ENCODE measurements at places on chromosomes 3 and 15.

DNA sequence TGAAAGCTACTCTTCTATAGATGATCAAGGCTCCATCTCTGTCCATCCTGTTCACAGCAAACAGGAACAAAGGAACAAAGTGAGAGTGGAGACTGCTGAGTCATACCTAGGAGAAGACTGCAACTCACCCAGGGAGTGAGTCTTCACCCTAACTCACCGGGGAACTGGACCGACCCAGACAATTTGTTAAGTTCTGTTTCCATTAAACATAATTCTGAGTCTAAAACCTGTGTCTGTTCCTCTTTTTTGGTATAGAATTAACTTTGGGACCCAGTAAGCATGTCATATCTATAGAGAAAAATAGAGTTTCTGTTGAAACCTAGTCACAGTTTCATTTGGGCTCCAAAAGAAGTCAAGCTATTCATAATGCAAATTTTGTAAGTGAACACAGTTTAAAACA lies 21.6 kb downstream of the CCDC80 start:
- no peak for DNase-seq

GRCh38 chr15:88115486-88116152 lies 140.9 kb downstream of the NTRK3 start:
- DNase-seq, result no peak

GRCh38 chr3:131402391-131403039 lies 20.9 kb downstream of the NUDT16 start:
- DNase-seq, result no peak

GRCh38 chr3:133294253-133294652 lies 105.6 kb upstream of the BFSP2 start:
- no peak for DNase-seq

DNA sequence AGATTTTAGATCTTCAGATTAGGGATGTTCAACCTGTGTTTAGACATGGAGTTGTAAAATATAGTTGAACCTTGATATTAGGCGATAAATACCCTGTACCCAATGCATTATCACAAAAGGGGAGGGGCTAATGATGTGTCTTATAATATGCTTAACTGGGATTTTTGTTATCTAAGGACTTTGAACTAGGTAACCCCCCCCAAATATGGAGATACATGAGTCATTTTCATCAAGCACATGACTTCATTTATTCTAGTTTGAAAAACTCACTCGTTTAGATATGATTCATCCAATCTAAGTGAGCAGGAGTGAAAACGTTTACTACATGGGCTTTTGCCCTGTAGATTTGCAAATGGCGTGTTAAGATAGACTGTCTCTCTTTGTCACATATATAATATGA lies 212.4 kb downstream of the IL5RA start:
- DNase-seq, result no peak

DNA sequence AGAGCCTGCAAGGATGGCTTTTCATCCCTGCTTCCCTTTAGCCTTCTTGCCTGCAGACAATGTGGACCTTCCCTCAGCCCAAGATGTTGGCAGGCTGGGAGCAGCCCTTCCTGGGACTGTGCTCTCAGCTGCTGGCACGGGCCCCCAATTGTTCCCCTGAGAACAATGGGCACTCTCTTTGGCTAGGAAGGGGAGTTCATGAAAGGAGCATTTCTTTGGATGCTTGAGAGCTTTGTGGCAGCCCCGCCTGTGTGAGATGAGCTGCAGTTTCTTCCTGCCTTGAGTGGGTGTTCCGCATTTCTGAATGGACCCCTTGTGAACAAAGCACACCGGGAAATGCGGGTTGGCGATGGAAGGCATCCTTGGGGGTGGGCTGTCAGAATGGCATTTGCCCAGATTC lies 35.0 kb upstream of the BSN start:
- DNase-seq, result no peak

DNA sequence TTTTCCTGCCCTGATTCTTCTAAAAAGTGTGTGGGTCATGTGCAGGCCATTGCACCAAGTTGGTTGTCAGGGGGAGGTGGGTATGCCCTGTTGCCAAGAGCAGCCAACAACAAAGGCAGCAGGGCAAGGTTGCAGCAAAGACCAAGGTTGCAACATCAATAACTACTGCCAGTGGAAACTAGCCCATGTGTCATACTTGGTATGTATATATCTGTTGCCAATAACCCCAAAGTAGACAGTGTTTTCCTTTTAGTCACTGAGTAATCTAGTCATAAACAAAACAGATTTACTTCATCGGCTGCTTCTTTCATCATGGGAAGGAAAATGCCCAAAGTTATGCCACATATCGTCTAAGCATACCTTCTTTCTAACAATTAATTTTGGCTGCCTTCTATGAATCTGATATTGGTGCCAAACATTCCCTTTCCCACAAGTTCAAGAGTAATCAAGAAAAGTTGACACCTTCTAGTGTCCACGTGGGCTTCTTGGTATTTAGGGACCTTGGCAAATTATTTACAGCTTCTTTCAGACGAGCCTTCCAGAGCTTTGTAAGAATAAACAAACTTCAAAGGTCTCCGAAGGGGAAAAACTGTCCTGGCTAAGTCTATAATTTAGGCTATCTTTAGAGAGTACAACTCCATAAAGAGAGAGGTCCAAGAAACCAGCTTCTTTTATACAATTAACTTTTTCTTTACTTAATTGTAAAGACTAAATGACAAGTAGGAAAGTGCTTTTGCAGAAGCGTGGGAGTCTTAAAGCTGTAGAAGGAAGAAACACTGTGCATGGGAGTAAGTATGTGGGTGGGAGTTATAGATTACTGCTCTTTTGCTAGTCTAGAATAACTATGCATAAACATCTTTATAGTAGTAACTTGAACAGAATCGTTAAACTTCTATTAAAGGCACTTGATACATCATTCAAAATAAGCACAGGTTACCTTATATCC lies 10.0 kb upstream of the MBNL1 start:
- DNase-seq, result peak; percentile 34

- no peak for DNase-seq
These were observed 7.6 kb downstream of the CPN2 start for GRCh38 chr3:194343561-194343893.

GRCh38 chr3:166864473-166865467 lies 515.3 kb downstream of the ZBBX start:
- no peak for DNase-seq

DNA sequence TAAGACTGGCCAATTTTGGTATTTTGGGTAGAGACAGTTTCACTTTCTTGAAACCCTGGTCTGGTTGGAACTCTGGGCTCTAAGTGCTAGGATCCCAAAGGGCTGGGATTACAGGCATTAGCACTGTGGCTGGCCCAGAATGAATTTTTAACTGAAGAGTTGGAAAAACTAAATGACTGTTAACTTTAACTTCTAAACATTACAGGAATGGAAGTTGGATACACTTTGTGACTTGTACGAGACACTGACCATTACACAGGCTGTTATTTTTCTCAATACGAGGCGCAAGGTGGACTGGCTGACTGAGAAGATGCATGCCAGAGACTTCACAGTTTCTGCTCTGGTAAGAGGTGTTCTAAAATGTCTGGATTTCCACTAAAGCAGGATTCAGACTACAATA lies 3.5 kb downstream of the EIF4A2 start:
- no peak for DNase-seq

DNA sequence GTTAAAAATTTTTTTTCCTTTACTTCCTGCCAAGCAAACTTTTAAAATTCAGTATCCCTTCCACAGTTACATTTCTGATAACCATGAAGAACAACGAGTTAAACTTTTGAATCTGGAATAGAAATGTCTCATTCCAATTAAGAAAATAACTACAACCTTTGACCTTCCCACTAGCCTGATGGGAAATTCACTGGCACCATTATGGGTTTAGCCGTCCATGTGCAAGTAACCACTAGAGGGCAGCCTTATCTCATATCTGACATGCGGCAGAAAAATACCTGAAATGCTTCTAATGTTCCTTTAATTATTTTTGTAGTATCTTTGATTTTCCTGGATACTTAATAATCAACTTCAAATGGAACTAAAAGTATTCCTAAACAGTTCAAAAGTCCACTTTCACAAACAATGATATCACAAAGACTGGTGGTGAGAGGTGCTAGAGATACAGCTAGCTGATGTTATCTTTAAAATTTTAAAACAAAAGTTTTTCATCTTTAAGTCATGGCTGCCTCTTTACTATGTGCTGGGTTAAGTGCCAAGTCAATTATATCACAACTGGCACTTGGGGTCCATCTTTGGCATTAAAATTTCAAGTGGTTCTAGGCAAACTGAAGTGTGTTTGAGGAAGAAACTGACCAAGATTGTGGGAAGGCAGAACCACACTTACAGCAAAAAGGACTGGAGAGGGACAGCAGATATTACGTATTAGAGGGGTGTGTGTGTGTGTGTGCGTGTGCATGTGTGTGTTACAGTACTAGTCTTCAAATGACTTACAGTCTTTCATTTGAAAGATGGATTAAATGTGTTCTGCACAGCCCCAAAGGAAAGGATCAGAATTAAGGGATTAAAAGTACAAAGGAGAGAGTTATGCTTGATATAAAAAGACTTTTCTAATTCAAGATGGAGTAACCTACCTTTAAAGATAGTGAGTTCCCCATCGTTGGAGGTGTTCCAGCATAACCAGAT lies 107.1 kb upstream of the ICE2 start:
- DNase-seq, result no peak

DNA sequence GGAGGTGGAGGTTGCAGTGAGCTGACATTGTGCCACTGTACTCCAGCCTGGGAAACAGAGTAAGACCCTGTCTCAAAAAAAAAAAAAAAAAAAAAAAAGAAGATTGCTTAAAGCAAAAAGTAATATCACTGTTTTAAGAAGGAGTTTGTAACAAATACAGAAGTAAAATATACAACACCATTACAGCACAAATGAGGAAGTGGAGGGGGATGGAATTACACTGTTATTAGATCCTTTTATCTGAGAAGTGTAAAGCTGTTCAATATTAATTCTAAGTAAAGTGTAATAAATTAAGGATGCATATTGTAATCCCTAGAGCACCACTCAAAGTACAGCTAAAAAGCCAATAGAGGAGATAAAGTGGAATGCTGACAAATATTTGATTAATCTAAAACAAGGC lies 47.0 kb upstream of the SNRPA1 start:
- DNase-seq, result no peak

DNA sequence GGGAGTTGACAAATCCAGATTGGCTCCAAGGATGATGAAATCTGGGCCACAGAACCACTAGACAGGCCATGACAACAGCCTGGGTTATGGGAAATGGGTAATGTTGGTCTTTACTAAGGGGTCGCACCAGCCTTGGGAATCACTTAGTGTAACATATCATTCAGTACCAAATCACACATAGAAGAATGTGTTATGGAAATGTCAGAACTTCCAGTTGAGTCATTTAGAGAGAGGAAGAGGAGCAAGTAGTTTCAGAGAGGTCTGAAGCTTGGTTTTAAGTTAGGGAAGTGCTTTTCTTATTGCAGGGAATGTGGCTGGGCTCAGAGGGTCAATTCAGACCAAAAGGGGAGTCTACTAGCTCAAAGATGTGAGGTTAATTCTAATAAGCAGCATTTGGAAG lies 241.6 kb upstream of the ZPLD1 start:
- DNase-seq, result no peak

GRCh38 chr3:141431411-141432378 lies 55.1 kb upstream of the RASA2 start:
- no peak for DNase-seq

DNA sequence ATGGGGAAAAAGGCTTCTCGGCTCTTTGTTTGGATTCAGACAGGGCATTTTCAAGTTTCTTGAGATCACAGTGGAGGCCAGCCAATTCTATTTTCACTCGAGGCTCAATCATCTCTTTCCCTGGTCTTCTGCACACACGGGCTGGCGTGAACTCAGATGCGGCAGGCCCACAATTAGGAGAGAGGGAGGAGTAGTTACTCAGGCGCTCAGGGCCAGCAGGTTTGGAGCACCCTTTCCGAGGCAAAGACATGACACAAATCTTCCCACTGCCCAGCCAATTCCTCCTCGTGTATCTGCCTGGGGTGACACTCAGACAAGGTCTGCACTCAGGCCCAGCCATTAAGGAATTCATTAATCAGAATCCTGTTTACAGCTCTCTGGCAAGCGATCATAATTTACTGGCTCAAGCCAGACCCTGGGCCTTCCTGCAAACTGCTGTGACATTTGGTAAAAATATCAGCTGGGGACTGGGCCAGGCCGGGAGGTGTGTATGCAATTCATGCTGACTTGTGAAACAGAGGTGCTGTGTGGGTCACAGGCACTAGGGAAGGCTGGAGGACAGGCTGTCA lies 68.1 kb upstream of the TLE3 start:
- no peak for DNase-seq

DNA sequence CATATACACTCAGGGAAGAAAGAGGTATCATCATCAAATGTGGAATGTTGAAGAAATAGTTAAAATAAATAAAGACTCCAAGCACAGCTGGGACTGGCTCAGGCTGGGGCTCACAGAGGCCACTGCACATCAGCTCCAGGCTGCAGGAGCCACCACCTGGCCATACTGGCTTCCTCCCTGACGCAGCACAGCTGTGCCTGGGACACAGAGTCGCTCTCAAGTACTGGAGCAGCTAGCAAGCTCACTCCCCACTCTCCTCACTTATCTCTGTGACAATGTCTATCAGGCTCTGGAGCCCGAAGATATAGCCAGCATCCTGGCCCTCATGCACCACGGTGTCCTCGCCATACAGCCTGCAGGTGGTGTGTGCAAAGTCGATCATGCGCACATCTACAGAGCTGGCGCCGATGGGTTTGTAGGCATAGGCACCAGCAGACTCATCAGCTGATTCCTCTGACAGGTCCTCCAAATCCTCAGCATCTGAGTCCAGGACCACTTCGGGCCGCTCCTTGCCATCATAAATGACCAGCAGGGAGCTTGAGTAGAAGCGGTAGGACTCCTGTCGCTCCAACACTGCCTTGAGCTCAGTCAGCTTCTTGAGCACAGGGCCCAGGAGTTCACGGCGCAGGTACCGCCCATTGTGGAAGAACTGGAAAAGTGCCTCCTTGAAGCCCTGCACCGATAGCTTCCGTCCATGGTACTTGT lies 2.5 kb upstream of the NCKIPSD start:
- no peak for DNase-seq

DNA sequence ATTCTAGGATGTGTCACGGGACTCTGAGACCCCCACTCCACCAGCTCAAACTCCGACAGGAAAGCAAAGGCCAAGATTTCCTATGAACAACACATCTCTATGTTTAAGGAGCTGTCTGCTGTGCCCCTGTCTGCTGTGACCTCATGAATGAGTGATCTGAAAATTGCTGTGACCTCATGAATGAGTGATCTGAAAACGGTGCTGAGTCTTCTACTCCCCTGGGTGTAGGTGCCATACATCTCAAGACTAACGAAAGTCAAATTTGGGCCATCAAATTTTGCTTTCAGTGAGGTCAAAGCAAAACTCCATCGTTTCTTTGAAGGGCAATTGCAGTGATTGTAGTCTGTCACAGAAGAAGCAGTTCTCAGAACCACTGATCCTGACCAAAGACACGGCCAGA lies 24.4 kb downstream of the IL5RA start:
- DNase-seq, result no peak

- no peak for DNase-seq
These were observed 17.4 kb upstream of the ADPGK start for GRCh38 chr15:72800833-72801481.

GRCh38 chr15:100559330-100559729 lies 30.6 kb upstream of the CERS3 start:
- no peak for DNase-seq

DNA sequence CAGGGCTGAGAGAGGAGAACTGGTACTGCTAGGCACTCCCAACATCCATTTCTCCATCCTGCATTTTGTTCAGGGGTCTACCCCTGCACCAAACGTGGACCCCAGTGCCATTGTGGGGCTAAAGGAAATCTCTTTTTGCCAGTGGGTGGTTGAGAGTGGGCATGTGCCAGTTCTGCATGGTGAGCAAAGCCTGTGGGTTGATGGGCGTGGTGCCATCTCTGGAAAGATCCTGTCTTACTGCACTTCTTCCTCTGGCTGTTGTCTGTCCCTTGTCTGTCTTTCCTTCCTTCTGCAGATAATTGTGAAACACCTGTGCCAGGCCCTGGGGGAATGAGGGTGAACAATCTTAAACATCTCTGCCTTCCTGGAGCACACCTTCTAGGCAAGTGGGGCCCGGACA lies 1.4 kb upstream of the RARRES1 start:
- DNase-seq, result no peak
